ENCODE measurements at places on chromosomes 5 and 9.
A peak's percentile ranks its signal among the peaks of the same experiment; 100 is the strongest.

DNA sequence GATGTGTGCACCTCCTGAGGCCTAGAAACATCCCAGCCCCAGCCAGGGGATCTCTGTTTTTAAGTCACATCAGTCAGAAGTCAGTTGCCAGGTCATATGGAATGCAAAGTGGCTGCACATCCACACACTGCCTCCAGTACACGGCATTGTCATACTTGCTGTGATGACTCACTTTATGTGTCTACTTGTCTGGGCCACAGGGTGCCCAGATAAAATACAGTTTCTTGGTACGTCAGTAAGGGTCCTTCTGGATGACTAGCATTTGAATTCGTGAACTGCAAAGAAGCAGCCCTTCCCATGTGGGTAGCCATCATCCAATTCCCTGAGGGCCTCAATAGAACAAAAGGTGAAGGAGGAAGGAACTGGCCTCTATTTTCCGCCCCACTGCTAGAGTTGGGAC lies 27.7 kb downstream of the AUH start:
- H3K4me3 ChIP-seq, result no peak overlapping the region
- no peak overlapping the region for H3K27ac ChIP-seq
- peaks cover 4% of the 10 kb centered on the region for H3K36me3 ChIP-seq
- no peaks in the 10 kb centered on the region for H3K27me3 ChIP-seq
- H3K4me1 ChIP-seq, result peaks cover 15% of the 10 kb centered on the region

GRCh38 chr9:137763271-137763955 lies 114.2 kb upstream of the CACNA1B start:
- H3K4me3 ChIP-seq, result no peak overlapping the region
- H3K4me1 ChIP-seq, result peaks cover 28% of the 10 kb centered on the region
- H3K27ac ChIP-seq, result peak overlapping the region; percentile 95

GRCh38 chr9:33443047-33443446 lies 4.3 kb downstream of the AQP3 start:
- peaks cover 9% of the 10 kb centered on the region for H3K36me3 ChIP-seq
- peak overlapping the region; percentile 7 for H3K4me3 ChIP-seq
- peak overlapping the region; percentile 99 for H3K27ac ChIP-seq
- no peaks in the 10 kb centered on the region for H3K27me3 ChIP-seq

DNA sequence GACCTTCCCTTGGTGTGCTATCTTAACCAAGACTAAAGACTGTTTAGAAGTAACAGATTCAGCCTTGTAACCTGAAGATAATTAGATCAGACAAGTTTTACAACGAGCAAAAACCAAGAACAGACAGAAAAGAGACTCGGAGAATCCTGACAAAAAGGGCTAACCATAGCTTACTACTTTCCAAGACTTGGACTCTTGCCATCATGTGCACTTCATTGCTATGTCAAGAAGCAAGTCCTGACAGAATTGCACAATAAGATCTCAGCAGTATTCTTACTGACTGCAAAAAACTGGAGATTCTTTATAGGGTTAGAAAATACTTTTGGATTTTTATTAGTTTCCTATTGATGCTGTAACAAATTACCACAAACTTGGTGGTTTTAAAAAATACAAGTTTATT lies 1539.0 kb upstream of the NUDT12 start:
- no peaks in the 10 kb centered on the region for H3K4me1 ChIP-seq
- H3K36me3 ChIP-seq, result no peaks in the 10 kb centered on the region
- no peaks in the 10 kb centered on the region for H3K27me3 ChIP-seq
- no peak overlapping the region for H3K4me3 ChIP-seq

DNA sequence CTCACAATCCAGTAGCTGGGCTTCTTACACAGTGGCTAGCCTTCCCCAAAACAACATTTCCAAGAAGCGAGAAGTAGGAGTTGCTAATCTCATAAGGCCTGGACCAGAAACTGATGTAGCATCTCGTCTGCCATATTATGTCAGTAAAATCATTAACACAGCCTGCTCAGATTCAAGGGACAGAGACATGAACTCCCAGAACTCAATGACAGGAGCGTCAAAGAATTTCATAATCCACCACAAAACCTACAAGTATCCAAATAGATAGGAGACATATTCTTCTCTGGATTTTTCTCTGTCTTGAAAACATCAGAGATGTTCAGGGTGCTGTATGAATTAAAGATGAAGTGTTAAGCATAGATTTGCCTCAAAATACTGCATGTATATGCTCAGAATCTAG lies 457.6 kb upstream of the ACTBL2 start:
- H3K27me3 ChIP-seq, result no peaks in the 10 kb centered on the region
- H3K27ac ChIP-seq, result no peak overlapping the region
- no peaks in the 10 kb centered on the region for H3K4me1 ChIP-seq
- no peaks in the 10 kb centered on the region for H3K36me3 ChIP-seq
- H3K4me3 ChIP-seq, result no peak overlapping the region
- no peak for DNase-seq

- no peak for DNase-seq
- H3K4me3 ChIP-seq, result no peak overlapping the region
- no peaks in the 10 kb centered on the region for H3K4me1 ChIP-seq
- H3K27ac ChIP-seq, result no peak overlapping the region
- H3K27me3 ChIP-seq, result no peaks in the 10 kb centered on the region
Observed at GRCh38 chr5:96354237-96354636, 78.8 kb downstream of the PCSK1 start.

DNA sequence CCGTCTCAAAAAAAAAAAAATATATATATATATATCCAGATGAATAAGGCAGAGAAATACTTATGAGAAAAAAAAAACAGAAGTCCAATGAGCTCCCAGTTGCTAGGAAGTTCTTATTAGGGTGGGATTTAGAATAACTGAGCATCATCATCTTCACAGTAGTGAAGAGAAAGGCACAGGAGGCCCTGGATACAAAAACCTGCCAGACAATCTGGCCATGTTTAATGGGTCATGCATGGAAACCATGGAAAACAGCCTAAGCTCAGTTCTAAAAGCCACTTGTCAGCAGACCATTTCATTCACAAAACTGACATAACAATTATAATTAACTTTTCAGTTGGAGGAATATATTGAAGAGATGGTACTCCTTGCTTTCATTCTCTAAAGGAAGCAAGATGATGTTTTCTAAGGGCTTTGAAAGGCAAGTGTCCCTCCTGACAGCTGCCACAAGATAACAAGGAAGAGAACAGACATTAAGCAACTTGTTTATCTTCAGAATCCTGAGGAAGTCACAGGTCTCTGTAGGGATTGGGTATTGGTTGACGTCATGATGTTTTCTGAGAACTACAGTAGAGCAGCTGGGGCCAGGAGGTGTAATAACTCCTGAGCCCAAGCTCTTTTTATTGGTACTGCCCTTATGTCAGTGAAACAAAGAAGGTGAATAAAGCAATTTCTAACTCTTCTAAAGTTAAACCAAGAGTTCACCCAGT lies 463.1 kb downstream of the DMAC1 start:
- H3K27ac ChIP-seq, result no peak overlapping the region
- no peaks in the 10 kb centered on the region for H3K36me3 ChIP-seq
- H3K27me3 ChIP-seq, result peaks cover 20% of the 10 kb centered on the region
- DNase-seq, result no peak
- H3K4me3 ChIP-seq, result no peak overlapping the region

DNA sequence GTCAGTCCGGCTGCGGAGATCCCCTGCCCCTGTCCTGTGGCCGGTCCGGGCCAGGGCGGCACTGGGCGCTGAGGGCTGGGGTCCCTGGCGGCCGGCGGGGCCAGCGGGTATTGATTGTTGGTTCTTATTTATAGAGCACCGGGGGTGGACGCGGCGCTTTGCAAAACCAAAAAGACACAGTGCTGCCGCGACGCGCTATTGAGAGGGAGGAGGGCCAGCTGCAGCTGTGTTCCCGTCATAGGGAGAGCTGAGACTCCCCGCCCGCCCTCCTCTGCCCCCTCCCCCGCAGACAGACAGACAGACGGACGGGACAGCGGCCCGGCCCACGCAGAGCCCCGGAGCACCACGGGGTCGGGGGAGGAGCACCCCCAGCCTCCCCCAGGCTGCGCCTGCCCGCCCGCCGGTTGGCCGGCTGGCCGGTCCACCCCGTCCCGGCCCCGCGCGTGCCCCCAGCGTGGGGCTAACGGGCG lies 2.5 kb downstream of the LRRC26 start:
- peaks cover 8% of the 10 kb centered on the region for H3K4me1 ChIP-seq
- H3K4me3 ChIP-seq, result no peak overlapping the region
- H3K27me3 ChIP-seq, result peaks cover 20% of the 10 kb centered on the region
- no peaks in the 10 kb centered on the region for H3K36me3 ChIP-seq
- no peak overlapping the region for H3K27ac ChIP-seq

GRCh38 chr5:122408592-122409224 lies 96.7 kb downstream of the SNCAIP start:
- H3K4me3 ChIP-seq, result no peak overlapping the region
- no peaks in the 10 kb centered on the region for H3K4me1 ChIP-seq
- DNase-seq, result no peak
- H3K36me3 ChIP-seq, result peaks cover 2% of the 10 kb centered on the region
- H3K27me3 ChIP-seq, result peaks cover 10% of the 10 kb centered on the region
- H3K27ac ChIP-seq, result no peak overlapping the region

DNA sequence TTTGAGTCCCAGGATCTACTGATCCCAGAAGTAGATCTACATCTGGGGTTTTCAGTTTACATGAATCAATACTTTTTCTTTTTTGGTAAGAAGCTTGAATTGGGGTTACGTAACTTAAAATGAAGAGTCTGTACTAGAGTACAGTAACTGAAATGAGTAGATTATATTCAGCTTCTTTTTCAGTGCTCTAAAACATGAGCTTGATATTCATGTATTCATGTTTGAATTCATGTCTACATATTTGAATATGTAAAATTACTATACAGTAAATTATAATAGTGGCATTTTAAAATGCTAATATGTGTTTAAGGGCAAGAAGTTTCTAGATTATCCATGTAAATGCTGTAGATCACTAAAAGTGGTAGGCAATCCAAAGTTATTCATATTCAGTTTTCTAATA lies 14.8 kb downstream of the POU5F2 start:
- peaks cover 4% of the 10 kb centered on the region for H3K36me3 ChIP-seq
- no peaks in the 10 kb centered on the region for H3K27me3 ChIP-seq
- H3K4me3 ChIP-seq, result no peak overlapping the region
- DNase-seq, result no peak
- no peak overlapping the region for H3K27ac ChIP-seq

DNA sequence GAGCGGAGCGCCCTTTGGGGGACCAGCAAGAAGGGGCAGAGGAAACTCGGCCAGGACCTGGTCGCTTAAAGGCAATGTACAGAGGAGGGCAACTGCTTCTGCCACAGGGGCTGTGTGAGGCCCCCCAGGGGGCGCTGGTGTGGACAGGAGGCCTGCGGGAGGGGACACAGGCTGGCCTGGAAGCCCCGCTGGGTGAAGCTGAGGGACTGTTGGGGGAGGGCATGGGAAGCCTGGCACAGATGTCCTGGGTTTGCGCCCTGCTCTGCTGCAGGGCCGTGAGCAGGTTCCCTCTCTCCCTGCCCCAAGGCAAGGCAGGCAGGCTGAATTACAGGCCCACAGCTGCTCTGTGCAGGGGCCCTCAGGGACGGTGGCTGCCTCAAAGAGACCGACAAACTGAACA lies 5.4 kb downstream of the MED22 start:
- peaks cover 32% of the 10 kb centered on the region for H3K4me1 ChIP-seq
- DNase-seq, result no peak
- peaks cover 2% of the 10 kb centered on the region for H3K36me3 ChIP-seq
- H3K27me3 ChIP-seq, result no peaks in the 10 kb centered on the region

All from T-helper 17 cell (primary cell).